Camera-type eye (tissue), 1 donor: ENCODE measurements at places on chromosomes 12 and 14. TPM values are rescaled to one million over a fixed set of nuclear protein-coding genes. Genes with fewer than 3 reads are reported as not detected.

Gene SELPLG
- 2.9 TPM for total RNA-seq

Gene SRRM4
- 21.8 TPM for total RNA-seq

Gene CFAP54
- 4.7 TPM for total RNA-seq

Gene JAG2
- 22.8 TPM for total RNA-seq

Gene OR4K2
- not detected for total RNA-seq

Gene TCL1B
- not detected for total RNA-seq

Gene CEP83
- total RNA-seq, result 36.3 TPM

Gene RBMS2
- 17.9 TPM for total RNA-seq

Gene GALNT6
- 7.5 TPM for total RNA-seq
